ENCODE measurements at places on chromosomes 2 and 18.

DNA sequence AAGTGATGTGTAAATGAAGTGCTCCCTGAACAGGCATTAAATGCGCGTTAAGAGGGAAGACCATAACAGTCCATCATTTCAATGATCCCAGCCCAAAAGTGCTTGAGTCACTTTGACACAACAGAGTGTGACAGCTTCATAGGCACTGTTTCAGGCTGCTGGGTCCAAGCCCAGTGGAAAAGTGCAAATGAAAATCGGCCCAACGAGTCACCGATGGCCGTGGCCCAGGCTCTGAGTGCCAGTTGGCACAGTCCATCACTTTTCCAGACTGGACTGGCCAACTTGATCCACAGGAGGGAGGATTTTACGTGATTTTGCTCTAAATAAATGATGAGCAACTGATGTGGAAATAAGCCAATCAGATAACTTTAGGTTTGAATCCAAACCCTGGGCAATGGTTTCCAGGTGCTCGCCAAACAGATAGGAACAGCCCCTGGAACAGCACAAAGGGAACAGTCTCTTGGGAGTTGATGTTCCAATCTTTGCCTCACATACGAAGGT is 114.0 kb downstream of the SP3 start:
- DNase-seq: no peak

DNA sequence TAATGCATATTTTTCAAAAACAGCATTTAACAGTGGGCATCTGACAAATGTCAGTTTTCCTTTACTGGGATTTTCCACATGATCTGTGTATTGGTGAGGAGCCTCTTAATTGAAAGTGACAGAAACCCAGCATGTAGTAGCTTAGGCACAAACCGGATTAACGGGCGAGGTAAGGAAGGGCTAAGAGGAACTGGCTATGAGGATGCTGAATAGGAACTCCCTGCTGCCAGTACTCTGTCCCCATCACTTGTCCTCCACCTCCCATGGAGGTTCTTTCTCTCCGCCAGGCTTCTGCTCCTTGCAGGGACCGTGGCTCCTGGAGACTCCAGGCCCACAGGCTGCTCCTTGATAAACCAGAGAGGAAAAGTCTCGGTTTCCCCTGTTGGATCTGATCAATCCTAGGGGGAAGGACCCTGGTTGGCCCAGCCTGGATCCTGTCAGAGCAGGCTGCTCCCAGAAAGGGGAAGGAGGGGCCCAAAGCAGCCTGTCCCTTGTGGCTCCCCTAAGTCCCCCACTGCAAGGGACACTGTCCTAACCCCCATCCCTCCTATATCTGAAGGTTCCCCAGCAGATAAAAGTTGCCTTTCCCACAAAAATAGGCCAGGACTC is 10.3 kb downstream of the TEX44 start:
- no peak for DNase-seq

- DNase-seq: peak; percentile 93
These were observed 13.2 kb downstream of the SERPINE2 start for GRCh38 chr2:224025874-224026273.

DNA sequence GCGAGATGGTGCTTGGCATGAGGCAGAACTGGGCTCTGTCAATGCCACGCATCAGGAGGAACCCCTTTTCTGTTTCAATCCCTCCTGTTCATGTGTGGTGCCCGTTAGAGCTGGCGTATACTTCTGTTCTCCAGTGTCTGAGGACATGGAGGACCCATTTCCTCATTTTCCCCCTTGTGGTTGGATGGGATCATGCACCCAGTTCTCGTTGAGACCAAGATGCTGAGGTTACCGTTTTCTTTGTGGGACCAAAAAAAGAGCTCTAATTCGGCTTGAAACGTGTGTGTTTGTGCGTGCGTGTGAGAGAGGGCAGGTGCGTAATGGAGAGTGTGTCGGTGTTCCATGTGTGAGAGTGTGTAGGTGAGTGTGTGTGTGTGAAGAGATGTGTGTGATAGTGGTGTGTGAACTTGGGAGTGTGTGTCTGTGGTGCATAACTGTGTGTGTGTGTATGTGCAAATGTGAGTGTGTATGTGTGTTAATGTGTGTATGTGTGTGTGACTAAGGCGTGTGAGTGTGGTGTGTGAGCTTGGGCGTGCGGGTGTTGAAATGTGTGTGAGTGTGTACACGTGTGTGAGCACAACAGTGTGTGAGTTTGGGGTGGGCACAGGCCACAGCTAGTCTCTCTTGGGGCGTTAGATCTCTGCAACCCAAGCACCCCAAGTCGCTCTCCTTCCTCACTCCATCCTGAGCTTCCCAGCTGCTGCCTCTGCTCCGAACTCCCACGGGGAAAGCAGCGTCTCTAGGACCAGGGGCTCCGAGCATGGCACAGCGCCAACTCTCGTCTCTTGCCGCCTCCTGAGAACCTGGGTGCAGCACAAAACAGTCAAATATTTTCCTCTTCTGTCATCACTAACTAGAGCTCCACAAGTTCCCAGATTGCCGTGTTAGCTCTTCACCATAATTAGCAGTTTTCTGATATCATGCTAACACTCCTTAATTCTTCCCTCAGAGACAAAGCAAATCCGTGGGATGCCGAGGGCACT is 75.8 kb downstream of the LONRF2 start:
- DNase-seq: peak; percentile 5

GRCh38 chr2:166365239-166365638 is 10.5 kb downstream of the SCN9A start:
- DNase-seq: no peak

GRCh38 chr2:181235683-181236459 is 221.3 kb upstream of the ITGA4 start:
- DNase-seq: no peak

GRCh38 chr2:178070824-178071223 is 1.8 kb downstream of the PDE11A start:
- no peak for DNase-seq

GRCh38 chr18:31646332-31647126 is 37.9 kb downstream of the B4GALT6 start:
- no peak for DNase-seq

GRCh38 chr2:44645937-44646336 is 284.2 kb downstream of the CAMKMT start:
- no peak for DNase-seq

GRCh38 chr18:21820033-21820810 is 79.6 kb downstream of the MIB1 start:
- DNase-seq: no peak

- DNase-seq: no peak
These were observed 213.3 kb upstream of the MMADHC start for GRCh38 chr2:149800624-149801542.

- no peak for DNase-seq
These were observed 203.4 kb upstream of the ID2 start for GRCh38 chr2:8478471-8478793.

- DNase-seq: no peak
These were observed 23.4 kb upstream of the PAX3 start for GRCh38 chr2:222322236-222322635.

DNA sequence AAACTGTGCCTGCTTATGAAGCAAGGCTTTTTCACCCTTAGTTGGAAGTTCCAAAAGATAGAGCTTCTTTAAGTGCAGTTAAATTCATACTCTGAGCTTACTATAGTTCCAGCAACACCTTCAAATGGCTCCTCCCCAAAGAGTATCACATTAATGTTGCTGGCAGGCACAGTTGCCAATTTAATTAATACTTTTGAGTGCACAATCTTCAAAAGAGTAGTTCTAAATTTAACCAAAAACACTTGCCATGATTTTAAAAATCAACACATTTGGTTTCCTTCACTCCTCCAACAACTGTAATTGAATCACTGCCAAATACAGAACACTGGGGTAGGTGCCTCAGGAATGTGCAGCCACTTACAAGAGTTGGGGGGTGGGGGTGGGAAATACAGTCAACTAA is 150.6 kb upstream of the UBE2E3 start:
- no peak for DNase-seq

- DNase-seq: no peak
These were observed 830 bp upstream of the MERTK start for GRCh38 chr2:111897630-111897923.

DNA sequence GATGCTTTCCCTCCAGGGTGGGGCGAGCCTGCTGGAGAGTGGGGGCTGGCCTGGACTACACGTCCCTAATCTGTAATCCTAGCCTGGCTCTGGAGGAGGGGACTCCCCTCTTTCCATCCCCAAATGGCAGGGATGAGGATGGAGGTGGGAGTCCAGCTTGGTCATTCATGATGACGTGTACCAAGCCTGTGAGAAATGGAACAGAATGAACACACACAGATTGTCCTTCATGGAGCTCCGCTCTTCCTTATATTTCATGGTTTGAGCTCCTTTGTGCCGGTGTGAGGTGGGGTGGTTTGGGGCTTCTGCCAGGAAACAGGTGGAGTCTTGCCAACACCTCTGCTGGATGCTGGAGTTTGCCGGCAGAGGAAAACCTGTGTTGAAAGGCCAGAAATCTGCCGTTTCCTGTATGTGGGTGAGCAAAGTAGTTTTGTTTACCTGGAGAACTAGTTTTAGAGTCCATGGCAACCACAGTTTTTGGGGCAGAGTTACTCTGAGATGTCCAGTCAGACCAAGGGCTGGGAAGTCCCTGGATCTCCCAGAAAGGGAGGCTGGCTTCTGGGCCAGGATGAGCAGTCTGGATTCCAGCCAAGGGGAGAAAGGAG is 417.6 kb upstream of the MEX3C start:
- DNase-seq: no peak

GRCh38 chr2:222470802-222471468 is 46.6 kb downstream of the SGPP2 start:
- DNase-seq: no peak

DNA sequence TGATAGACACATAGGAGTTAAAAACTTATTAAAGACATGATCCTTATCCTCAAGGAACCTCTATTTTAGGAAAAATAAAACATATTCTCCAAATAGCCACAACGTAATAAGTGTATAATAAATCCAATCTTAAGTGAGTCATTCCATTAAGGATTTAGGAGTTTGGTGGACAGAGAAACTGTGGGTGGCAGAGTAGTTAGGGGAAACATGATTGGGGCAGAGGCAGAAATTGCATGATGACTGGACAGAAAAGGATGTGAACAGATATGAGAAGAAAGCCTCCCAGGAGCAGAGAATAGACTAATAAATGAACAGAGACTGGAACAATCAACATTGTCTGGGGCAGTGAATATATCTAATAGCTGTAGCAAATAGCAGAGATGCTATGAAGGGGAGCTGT is 48.1 kb upstream of the SIGLEC15 start:
- no peak for DNase-seq

DNA sequence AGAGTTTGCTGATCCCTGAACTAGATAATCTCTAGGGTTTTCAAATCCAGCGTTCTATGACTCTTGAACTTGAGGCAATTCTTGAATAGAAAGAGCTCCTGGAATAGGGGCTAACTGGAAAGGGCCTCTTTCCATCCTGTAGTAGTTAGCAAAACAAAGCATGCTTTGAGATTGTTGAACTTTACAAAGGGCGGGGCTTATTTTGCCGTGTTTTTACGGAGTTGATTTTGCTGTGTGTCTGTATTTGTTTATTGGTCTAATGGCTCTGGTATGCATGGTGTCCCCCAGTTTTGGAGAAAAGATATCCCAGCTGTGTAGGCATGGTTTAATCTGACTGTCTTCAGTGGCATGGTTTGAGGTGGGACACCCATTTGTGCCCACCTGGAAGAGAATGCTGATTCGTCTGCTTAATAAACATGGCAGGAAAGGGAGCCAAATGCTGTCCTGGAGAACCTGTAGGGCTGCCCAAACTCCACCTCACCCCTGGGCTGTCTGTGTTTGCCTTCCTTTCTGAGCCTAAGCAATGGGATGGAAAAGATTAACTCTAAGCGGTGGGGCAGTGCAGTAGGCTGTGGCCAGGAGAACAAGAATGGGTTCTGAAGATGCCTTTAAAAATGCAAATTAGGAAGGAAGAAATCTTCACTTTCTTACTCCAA is 74.1 kb upstream of the FOSL2 start:
- no peak for DNase-seq

DNA sequence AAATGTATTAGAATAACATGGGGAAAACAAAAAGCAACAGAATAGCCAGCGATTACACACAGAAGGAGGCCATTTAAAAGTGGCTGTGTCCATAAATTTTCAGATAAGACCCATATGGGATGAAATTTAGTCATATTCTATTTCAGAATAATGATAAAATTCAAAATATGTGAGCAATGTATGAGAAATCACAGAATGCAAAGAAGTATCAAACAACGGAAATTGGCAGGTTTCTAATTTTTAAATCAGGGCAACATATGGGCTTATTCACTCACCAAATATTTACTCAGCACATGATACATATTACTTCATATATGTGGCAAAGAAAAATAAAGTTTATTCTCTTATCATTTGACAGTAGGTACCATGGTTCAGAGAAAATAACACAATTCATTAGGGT is 208.5 kb downstream of the GRB14 start:
- no peak for DNase-seq
